ENCODE measurements at places on chromosomes 7 and 10.

- no peak for DNase-seq
Measured at GRCh38 chr7:48242846-48243245, 71.6 kb downstream of the ABCA13 start.

- DNase-seq, result peak; percentile 2
Measured at GRCh38 chr10:90751107-90751997, 106.5 kb downstream of the HTR7 start.

- no peak for DNase-seq
Measured at GRCh38 chr10:77027576-77027975, 610.0 kb downstream of the KCNMA1 start.

DNA sequence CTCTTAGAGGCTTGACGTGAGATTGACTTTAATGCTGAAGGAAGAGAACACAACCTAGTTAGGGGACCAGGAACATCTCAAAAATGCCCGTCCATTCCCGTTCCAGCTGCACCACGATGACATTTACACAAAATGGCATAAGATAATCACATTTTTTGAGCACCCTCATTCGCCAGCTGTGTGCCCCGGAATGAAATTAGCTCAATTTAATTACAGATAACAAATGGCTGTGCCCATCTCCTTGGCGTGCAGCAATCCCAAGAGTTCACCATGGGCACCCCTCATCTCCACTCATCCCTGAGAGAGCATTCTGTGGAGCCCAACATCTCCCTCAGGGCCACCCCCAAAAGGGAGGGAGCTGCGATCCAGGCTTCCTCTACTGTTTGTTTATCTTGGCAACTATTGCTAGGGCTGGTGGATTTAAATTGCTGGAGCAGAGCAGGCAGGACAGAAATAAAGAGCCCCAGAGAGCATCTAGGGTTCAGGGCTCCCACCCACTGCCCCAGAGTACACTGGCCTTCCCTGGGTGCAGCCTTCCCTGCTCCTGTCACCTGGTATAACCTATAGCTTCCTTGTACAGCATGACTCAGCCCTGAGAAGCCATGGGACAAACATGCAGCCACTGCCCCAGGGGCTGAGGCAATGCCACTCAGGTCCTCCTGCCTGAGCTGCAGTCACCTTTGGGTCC, 263.5 kb downstream of the ZEB1 start:
- no peak for DNase-seq

DNA sequence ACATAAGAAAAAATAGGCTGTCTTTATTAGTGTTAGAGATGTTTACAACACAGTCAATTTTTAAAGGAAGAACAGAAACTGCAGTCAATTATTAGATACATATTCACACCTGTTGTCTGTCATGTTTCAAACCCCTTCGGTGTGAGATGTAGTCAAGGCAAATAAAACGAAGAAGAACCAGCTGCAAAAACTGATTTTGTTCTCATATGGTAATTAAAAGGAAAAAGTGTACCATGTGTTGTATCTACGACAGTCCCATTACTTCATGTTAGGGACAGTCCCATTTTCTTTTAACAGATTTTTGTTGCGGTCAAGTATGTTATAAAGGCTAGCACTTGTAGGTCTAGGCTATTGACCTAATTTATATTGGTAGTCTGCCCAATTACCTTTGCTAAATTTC, 149.4 kb downstream of the LRRN3 start:
- no peak for DNase-seq

DNA sequence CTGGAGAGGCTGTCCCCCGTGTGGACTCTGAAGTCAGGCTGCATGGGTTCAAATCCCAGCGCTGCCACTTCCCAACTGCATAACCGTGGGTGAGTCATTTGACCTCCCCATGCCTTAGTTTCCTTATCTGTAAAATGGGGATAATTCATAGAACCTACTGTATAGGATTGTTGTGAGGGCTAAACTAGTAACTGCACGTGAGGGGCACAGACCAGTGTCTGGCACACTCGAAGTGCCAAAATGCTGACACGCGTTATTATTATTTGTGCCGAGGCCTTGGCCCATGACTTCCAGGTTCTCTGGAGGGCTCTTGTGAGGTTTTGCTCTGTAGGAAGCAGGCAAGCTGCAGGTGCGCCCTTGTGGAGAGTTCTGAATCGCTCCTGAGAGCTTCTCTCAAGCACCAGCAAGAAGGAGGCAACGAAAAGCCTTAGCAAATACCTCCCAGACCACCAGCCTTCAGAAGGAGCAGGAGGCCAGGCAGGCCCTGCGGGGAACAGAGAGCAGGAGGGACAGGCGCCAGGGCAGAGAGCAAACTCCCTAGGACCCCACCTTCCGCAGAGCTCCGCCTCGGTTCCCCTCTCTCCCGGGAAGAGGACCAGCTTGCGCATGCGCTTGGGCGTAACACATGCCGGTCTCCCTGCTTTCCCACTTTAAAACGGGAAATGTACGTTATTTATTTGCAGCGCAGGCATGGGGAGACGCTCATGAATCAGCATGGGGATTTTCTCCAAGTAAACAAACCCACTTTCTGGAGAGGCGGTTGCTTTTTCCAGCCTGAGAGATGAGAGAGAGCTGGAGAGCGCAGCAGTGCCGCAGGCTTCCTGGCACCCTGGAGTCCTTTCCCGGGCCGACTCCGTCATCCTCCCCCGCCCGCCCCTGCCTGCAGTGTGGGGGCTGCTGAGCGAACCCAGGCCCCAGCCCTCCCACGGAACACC, 39.6 kb downstream of the SORCS3 start:
- no peak for DNase-seq

Data from CD8-positive, alpha-beta memory T cell (primary cell).